ENCODE measurements at places on chromosomes 7 and 10.
A peak's percentile ranks its signal among the peaks of the same experiment; 100 is the strongest.

- peak; percentile 31 for DNase-seq
Observed at GRCh38 chr10:125844751-125845221, 21.4 kb downstream of the BCCIP start.

- DNase-seq: no peak
Observed at GRCh38 chr10:103660364-103661197, 167.1 kb downstream of the NEURL1 start.

GRCh38 chr7:152459724-152460251 is 24.0 kb upstream of the KMT2C start:
- DNase-seq: no peak

GRCh38 chr10:92901819-92902251 is 53.5 kb downstream of the EXOC6 start:
- DNase-seq: no peak

DNA sequence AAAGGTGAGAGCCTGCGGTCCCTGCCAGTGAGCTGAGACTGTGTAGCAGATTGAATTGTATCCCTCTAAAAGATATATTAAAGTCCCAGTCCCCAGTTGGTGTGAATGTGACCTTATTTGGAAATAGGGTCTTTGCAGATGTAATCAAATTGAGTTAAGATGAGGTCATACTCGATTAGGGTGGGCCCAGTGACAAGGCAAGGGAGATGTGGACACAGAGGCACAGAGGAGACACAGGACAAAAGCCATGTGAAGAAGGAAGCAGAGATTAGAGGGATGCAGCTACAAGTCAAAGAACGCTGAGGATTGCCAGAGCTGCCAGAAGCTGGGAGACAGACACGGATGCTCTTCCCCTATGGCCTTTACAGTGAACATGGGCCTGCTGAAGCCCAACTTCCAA is 104.3 kb downstream of the CLEC2L start:
- DNase-seq: no peak

Measured in caudate nucleus (tissue), 63 donors.